GM04504 (cell line): ENCODE measurements at places on chromosomes 3 and 15.

- DNase-seq = no peak
These were observed 17.3 kb downstream of the ZDHHC19 start for GRCh38 chr3:196193736-196194541.

GRCh38 chr3:192417017-192417416 lies 310.3 kb downstream of the FGF12 start:
- no peak for DNase-seq

- no peak for DNase-seq
These were observed 105.6 kb upstream of the LRRN1 start for GRCh38 chr3:3693593-3693992.

DNA sequence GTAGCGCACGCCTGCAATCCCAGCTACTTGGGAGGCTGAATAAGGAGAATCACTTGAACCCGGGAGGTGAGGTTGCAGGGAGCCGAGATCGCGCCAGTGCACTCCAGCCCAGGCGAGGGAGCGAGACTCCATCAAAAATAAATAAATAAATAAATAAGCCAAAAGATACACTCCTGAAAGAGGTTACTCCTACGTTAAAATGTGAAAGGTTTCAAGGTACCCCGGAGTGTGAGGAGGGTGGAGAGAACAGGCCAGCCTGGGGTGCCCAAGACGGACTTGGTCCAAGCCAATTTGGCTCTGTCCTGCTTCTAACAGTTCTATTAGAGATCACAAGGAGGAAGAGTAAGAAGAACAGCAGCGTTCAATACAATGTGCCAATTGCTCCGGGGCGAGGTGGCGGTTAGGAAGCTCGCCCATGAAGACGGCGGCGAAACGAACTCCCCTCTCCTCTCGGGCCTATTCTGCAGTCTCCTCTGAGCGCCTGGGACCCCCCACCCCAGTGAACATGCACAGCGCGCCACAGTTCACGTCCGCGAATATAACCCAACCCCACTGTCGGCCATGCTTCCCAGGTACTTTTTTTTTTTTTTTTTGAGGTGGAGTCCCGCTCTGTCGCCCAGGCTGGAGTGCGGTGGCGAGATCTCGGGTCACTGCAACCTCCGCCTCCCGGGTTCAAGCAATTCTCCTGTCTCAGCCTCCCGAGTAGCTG lies 942 bp downstream of the ELP6 start:
- no peak for DNase-seq

DNA sequence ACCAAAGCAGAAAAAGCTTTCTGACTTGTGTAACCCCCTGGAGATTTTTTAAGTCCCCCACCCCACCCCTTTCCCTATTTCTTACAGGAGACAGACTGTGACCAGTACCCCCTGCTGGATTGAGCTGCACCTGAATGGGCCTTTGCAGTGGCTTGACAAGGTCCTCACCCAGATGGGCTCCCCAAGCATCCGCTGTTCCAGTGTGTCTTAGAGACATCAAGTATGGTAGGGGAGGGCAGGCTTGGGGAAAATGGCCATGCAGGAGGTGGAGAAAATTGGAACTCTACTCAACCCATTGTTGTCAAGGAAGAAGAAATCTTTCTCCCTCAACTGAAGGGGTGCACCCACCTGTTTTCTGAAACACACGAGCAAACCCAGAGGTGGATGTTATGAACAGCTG lies 64.1 kb downstream of the AAGAB start:
- DNase-seq = no peak

DNA sequence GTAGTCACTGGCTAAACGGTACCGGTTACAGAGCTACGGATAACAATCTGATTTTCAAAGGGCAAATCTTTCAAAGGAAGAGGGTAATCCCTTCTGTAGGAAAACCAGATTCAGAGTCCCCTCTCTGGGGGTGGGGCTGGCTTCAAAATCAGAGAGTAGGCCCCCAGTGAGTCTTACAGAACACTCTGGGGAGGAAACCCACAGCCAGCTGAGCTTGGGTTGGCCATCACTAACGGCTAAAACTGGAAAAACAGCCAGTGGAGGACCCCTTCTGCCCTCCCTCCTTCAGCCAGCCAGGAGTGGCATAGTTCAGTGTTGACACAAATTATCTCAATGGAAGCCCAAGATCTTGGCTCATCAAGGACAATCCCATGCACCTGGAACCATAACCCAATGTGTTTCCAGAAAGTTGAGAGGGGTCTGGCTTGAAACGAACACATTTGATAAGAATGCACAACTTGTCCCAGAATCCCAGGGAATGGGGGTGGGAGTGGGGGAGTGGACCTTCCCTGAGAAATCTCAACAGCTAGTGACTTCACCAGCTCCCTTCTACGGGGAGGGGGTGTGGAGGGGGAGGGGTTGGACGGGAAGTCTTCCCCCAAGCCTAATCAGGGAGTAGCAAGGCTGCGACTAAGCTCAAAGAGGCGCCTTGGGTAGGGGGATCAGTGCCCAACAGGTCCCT lies 1.0 kb downstream of the RASL12 start:
- no peak for DNase-seq
